ENCODE measurements at places on chromosomes 7 and 10. TPM values are rescaled to one million over a fixed set of nuclear protein-coding genes. Genes with fewer than 3 reads are reported as not detected.

The TMEM178B gene
- 0.54 TPM for polyA plus RNA-seq

DNA sequence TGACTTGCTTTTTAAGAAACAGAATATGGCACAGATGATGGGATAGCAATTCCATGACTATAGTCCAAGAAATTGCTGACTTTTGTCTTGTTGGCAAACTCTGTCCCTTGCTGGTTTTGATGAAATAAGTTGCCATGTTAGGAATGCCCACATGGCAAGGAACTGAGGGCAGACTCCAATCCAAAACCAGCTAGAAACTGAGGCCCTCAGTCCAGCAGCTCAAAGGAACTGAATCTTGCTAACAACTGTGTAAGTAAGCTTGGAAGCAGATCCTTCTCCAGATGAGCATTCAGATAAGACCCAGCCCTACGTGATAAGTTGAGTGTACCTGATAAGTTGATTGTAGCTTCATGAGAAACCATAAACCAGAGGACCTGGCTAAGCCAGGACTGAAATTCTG is 64.3 kb upstream of the BMPER start:
- DNase-seq = no peak

The VENTX gene
- polyA plus RNA-seq = 0.11 TPM

The AGR2 gene
- polyA plus RNA-seq = 6.3 TPM

GRCh38 chr7:44376429-44377133 is 51.2 kb upstream of the CAMK2B start:
- no peak for DNase-seq

The TCAF2 gene
- polyA plus RNA-seq = 11.5 TPM

The PTPRN2 gene
- 2.9 TPM for polyA plus RNA-seq

The KCNMA1 gene
- 14.3 TPM for polyA plus RNA-seq

GRCh38 chr10:56487746-56488145 is 126.7 kb upstream of the ZWINT start:
- DNase-seq = no peak

DNA sequence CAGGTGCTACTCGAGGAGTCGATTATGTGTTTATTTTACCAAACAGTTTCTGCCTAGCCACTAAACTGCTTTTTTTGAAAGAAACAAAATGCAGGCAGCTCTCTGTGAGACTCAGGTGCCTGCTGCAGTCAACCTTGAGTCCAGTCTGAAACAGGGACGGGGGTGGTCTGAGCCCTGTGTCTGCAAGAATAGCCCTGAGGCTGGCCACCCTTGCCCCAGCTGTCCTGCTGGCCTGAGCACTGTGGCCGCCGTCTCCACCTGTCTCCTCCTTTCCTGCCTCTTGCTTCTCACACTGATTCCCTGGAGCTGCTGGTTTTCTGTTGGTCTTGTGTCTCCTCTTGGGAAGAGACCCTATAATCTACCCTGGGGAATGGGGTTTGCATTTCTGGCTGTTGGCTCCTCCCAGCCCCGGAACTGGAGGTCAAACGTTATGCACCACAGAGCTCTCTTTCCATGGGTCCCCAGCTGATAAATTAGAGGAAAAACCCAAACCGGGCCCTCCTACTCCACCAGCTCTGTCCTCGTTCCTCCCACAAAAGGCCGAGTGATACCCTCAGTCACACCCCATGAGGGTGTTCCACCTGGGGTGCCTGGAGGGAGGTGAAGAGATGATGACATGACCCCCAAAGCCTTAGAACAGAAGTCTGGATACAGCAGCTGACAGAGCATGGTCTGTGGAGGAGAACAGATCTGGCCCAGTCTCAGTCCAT is 15.0 kb upstream of the SLC18A3 start:
- no peak for DNase-seq

The GBX1 gene
- 2.5 TPM for polyA plus RNA-seq

GRCh38 chr10:99540657-99541531 is 8.2 kb downstream of the NKX2-3 start:
- DNase-seq = no peak

DNA sequence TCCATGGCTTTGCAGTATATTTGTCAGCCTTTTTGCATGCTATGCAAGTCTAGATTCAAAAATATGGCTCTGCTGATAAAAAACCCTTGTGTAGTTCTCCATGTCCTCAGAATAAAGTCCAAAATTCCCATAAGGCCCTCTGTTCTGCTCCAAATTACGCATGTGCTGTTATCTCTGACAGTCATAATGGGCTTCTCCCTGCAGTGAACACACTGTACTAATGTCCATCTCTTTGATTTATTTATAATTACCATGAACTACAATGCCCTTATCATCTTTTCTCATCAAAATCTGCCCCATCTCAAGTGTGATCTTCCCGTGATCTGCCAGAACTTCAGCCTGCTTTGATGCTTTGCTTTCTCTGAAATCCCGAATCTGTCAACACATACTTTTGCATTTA is 87.7 kb downstream of the TSPAN12 start:
- no peak for DNase-seq

DNA sequence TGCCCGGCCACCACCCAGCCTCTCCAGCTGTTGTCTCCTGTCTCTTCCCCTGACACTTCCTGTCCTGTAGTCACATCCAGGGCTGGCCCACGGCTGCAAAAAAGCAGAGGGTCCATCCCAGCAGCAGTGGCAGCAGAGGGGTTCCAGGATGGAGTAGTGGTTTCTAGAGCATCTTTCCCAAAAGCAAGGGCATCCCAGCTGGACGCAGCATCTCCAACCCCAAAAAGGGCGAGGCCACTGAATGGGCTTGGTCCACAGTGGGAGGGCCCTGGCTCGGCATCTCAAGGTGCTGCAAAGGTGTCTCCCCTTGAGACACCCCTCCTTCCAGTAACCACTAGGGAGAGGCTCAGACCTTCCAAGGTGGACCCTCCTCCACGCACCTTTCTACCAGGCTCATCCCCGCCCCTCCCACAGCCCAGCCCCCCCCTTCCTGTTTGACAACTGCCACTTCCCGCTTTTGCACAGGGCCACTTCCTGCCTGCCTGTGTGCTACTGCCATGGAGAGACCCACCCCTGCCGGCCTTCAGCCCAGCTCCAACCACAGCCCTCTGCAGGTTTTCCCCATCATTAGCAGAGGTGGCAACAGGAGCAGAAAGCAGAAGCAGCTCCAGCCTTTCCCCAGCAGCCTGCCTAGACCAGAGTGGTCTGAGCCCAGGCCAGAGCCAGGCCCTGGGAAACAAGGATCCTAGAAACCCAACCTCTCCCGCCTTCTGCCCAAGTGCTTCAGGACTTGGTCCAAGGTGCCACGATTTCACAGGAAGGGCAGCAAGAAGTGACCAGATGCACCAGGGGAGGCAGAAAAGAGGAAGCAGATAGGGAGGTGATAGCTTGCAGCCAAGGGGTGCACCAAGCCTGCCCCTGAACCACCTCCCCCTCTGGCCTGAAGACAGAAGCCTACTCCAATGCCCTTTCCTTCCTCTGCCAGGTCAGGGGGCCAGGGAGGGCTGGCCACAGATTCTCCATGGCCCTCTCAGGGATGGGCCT is 8.6 kb downstream of the CAMK2G start:
- peak; percentile 31 for DNase-seq

GRCh38 chr7:131908714-131909113 is 352.3 kb upstream of the PODXL start:
- no peak for DNase-seq

- no peak for DNase-seq
Observed at GRCh38 chr10:77829356-77829755, 97.2 kb downstream of the DLG5 start.

The PAX4 gene
- polyA plus RNA-seq = not detected

The LHFPL3 gene
- polyA plus RNA-seq = not detected

DNA sequence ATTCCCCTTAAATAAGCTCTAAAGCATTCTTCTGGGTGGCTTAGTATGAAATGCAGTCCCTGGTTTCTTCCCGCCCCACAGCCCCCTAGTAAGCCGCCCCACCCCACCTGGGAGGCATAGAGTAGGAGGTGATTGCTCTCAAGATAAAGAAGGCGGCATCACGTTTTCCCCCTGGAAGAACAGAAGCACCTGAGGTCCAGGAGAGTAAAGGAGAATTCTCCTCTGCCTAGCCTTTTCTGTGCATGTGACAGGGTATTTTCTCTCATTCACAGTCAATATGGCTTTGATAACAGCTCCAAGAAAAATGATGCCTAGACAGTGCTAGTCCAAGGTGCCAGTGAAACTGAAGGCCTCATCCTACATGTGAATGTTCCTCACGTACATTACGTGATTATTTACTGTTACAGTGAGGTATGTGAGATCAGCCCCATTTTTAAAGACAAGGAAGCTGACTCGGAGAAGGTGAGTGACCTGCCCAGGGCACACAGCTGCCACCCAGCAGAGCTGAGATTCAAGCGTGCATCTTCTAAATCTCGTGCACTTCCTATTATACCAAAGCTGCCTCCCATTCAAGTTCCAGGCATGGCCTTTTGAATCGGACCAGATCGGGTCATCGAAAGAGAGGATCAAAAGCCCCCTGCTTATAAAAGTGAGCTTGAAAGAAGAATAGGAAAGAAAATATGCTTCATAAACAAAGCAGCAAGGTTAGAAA is 59.4 kb downstream of the FAM171A1 start:
- no peak for DNase-seq

The PNLIPRP2 gene
- 0.50 TPM for polyA plus RNA-seq

- DNase-seq = no peak
Observed at GRCh38 chr10:49008505-49009198, 69.0 kb upstream of the LRRC18 start.

GRCh38 chr7:127794551-127794950 is 142.6 kb downstream of the SND1 start:
- DNase-seq = no peak

DNA sequence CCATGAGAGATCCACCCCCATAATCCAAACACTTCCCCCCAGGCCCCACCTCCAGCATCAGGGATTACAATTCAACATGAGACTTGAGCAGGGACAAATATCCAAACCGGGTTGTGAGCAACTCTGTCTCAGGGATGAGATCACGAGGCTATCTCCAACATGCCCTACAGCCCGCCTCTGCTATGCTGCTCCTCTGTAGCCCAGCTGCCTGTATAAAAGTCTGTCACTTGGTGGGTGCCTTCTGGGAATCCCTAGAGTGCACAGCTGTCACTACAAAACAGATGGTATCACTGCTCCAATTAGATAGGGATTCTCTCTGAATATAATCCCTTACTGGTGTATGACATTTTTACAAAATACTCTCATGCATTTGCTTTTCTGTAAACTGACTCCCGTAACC is 114.9 kb upstream of the NANOS1 start:
- peak; percentile 45 for DNase-seq

DNA sequence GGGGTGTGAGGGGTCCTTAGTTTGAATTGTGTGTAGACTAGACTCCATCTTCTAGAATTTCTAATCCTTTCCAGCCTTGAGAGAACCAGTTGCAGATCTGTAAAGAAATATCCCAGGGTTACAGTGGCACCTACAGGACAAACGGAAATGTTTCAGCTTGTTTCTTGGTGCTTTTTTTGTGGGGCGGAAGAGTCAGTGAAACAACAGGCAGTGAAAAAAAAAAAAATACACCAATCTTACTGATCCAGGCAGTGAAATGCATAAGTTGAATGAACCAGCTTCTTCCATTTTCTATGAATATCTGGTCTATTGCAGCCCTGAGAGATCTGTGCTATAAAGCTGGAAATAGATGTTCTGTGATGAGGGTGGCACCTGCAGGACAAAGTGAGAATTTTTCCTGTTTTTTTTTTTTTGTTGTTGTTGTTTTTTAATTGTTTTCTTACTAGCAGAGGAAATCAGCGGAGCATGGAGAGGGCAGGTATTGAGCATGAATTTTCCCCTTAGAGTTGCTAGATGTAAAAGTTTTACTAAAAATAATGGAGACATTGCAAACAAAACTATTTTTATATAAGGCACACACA is 81.9 kb upstream of the DYNC1I1 start:
- DNase-seq = peak; percentile 78

DNA sequence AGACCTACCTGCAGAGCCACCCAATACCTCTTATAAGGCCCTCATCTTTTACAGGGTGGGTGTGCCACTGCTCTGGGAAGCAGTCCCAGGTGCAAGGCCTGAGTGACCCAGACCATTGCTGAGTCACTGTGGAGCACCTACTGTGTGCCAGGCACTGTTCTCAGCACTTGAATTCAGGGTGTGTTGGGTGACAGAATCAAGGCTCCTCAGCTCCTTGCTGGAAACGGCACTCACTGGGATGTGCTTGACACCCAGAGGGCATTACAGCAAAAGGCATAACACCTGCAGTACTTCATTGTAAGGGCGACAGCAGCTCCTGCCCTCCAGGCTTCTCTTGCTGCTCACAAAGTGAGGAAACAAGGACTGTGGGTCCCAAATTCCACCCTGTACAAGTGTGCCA is 7.1 kb downstream of the CAMK2B start:
- DNase-seq = no peak

GRCh38 chr7:70574970-70575799 is 556.8 kb upstream of the GALNT17 start:
- peak; percentile 77 for DNase-seq

The EFCAB10 gene
- 0.88 TPM for polyA plus RNA-seq

GRCh38 chr7:149869291-149869650 is 4.5 kb upstream of the ATP6V0E2 start:
- no peak for DNase-seq

DNA sequence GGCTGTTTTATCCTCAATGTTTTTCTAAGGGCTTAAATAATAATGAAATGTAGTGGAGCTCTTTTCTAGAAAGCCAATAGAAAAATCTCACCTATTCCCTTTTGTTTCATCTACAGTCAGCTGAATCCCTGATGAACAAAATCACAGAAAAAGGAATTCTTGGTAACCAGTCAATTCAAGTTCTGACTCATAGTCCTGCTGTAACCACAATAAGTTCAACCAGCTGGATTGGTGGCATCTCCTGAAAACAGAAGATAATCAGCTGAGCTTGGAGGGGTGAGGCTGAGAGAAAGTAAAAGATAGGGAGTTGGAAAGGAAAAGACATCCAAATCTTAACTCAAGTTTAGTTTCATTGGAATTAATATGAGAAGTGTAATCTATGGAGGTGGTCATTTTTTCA is 772.1 kb downstream of the CCSER2 start:
- no peak for DNase-seq

The ANKRD30A gene
- not detected for polyA plus RNA-seq

The ZFYVE27 gene
- polyA plus RNA-seq = 13.2 TPM

The PAPSS2 gene
- 7.7 TPM for polyA plus RNA-seq

The MUC12 gene
- polyA plus RNA-seq = 0.37 TPM

The MLXIPL gene
- polyA plus RNA-seq = 0.19 TPM

GRCh38 chr7:80247891-80248290 is 113.3 kb downstream of the GNAI1 start:
- DNase-seq = no peak

The SP4 gene
- 6.9 TPM for polyA plus RNA-seq

- DNase-seq = peak; percentile 38
Observed at GRCh38 chr7:94440451-94441039, 45.9 kb downstream of the COL1A2 start.

DNA sequence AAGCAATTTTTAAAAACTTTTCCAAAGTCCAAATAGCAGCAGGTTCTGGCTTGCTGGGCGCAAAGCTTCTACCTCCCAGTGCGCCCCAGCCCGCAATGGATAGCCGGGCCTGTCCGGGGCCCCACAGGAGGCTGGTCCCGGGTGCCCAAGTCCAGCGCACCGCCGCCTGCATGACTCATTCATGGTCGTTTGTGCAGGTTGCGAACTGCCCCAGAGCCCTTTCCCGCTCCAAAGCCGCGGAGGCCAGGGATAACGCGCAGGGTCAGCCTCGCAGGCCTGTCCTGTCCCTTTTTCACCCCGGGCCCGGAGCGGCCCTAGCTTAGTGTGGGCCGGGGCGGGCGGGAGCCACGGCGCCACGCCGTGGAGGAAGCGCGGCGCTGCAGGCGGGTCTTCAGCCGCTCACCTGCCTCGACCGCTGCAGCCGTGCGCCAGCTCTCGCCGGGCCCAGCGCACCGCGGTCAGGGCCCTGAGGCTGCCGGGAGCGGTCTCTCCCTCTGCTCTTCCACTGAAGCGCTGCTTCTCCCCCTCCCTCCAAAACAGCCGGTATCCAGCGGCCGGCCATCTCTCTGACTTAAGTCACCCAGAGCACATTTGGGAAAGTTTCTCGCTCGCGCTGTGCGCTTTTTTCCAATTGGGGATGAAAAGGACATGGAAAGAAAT is 1.7 kb upstream of the EGR2 start:
- DNase-seq = peak; percentile 86
